HFF-Myc (cell line): ENCODE measurements at places on chromosomes 1 and 21.

DNA sequence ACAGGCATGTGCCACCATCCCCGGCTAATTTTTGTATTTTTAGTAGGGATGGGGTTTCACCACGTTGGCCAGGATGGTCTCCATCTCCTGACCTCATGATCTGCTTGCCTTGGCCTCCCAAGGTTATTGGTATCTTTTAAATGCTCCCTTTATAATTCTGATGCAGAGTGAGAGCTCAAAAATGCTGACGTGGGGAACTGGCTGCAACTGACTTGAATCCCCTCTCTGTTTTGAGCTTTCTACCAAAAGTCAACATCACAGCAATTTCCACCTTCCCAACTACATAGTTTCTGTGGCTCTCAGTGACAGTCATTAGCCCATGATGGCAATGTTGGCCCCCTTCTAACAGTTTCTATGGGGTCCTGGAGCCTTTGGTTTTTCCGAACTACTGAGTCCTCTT is 268.2 kb upstream of the FOXD3 start:
- DNase-seq = no peak

GRCh38 chr1:64519901-64520300 is 50.0 kb downstream of the CACHD1 start:
- no peak for DNase-seq

DNA sequence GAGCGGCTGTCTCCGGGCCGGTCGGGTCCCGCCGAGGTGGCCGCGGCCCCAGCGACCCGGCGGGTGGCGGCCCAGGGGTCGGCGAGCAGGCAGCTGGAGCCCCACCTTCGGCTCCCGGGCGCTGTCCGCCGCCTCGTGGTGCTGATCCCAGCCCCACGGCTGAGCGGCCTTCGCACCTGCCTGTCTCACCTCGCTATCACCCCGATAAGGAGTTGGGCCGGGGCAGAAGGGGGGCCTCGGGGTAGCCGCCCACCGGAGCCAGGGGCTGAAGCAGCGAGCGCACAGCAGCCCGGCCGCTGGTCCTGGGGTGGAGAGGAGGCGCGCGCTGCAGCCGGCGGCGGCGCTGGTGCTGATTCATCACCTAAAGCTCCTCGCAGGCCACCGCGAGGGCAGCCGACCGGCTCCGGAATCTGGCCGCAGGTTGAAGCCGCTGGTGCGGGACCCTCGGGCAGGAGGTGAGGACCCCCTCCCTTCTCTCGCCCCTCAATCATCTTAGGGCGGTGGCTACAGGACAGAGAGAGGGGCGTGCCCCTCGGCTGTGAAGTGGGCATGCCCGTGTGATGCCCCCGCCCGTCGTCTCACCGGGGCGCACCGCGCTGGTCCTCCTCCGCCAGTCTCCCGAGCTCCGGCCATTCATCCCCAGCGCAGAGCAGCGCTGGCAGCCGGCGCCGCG is 575 bp downstream of the TRIM67 start:
- no peak for DNase-seq

DNA sequence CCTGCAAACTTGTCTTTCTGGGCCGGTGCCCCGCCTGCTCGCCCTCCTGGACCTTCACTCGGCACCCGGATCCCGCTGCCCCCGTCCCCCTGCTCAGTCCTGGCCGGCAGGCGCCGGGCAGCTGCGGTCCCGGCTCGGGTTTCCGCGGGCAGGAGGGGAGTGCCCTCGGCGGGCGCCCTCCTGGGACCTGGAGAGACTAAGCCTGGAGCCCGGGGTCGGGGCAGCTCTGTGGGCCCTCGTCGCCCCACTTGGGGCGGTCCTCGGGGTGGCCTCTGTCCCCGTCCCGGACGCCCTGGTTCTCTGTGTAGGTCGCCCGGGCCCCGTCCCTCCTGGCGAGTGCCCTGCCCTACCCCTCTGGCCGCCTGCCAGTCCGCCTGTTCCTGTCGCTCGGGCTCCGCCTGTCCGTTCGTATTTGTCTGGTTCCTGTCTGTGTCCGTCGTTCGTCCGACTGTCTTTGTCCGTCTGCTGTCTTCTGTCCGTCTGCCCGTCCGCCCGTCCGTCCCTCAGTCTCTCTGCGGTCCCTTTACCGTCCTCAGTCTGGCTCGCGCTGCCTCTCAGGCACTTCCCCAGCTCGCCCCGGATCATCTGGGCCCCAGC is 490 bp downstream of the SERINC2 start:
- no peak for DNase-seq

- no peak for DNase-seq
Observed at GRCh38 chr1:179425186-179425585, 59.4 kb downstream of the AXDND1 start.

- DNase-seq = no peak
Observed at GRCh38 chr1:109636201-109636952, 16.7 kb downstream of the AMPD2 start.
